ENCODE measurements at places on chromosomes 7 and 10.

- DNase-seq, result no peak
Observed at GRCh38 chr10:120926611-120927010, 75.4 kb downstream of the WDR11 start.

GRCh38 chr7:140876519-140877248 is 48.0 kb downstream of the BRAF start:
- DNase-seq, result no peak

- DNase-seq, result no peak
Observed at GRCh38 chr10:104486803-104487202, 133.2 kb downstream of the CFAP58 start.

DNA sequence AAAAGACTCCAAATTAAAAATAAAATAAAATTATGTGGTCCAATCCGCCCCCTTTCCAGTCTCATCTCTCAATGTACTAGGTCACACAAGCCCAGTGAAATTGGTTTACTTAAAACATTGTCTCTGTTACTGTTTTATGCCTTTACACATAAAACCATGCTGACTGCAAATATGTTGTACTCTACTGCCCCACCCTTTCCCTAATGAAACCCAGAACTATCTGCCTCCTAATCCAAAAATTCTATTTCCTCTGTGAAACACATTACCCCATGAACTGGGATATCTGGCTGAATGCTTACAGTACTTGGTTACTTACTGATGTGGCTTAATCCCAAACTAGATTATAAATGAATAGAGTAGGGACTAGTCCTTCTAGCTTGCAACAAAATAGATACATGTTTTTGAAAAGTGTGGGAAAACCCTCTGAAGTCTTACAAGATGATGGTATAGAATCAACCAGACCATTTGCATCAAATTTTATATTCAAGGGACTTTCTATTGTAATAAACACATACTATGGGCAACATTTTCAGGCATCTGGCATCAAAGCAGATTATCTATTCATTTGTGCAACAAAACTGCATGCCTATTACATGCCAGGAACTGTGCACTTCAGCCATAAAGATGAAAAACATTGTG is 10.0 kb upstream of the KMT2E start:
- DNase-seq, result no peak

- no peak for DNase-seq
Observed at GRCh38 chr10:58322072-58322834, 12.6 kb upstream of the UBE2D1 start.

GRCh38 chr7:127911968-127912511 is 119.2 kb downstream of the LRRC4 start:
- DNase-seq, result no peak

DNA sequence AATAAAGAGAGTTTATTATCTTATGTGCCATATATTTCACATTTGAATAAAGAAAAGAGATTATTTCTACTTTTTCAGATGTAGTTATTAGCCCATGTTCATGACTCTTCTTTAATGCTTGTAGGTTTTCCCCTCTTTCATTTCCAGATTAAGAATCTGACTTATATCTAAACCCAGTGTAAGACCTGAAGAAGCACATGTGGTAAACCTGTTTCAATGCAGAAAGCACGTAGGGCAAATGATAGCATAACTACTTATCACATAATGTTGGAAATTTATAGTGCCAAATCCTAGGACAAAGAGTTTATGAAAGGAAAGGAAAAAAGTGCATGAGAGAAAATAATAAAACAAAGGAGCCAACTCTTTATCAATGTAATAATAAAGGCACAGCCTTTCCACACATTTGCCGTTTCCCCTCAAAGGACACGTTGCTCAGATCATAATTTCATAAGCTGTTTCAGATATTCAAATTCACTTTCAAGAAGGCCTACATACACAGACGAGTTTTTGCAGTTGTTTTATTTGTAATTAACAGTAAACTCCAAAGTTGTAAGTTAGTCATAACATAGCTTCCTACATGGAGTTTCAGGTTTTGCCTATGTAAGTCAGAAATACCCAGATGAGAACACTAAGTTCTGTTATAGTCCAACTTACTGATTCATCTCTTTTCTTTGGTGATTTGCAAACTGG is 88.8 kb upstream of the MDFIC start:
- no peak for DNase-seq

GRCh38 chr7:84190016-84190705 is 4.4 kb downstream of the SEMA3A start:
- no peak for DNase-seq

DNA sequence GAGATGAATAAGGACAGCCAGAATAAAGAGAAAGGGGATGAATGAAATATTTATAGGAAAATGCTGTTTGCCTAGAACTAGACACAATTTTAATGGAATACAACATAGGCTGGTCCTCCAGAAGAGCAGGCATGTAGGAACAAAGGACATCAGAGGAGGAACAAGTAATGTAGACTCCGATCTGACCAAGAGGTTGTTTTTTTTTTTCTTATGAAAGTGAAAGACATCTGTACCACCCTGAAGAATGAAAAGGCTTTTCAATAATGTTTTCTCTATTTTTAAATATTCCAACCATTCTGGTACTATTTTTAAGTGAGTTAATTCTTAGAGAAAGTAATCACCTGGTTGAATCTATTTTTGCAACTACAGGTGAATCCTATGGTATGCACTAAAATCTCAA is 136.9 kb upstream of the PTN start:
- DNase-seq, result no peak

DNA sequence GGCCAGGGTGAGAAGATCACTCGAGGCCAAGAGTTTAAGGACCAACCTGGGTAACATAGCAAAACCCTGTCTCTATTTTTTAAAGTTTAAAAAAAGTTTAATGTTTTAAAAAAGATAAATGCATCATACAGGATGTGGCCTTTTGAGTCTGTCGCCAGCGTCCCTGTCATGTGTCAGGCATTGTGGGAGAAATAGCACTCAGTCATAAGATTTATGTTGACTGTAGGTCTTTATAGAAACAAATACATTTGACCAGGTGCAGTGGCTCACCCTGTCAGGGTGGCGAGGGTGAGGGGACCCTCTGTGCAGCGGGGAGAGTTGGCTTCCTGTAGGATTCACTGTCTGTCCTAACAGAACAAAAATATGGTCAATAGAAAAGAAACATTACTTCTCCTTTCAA is 63.5 kb upstream of the SH2B2 start:
- DNase-seq, result no peak

DNA sequence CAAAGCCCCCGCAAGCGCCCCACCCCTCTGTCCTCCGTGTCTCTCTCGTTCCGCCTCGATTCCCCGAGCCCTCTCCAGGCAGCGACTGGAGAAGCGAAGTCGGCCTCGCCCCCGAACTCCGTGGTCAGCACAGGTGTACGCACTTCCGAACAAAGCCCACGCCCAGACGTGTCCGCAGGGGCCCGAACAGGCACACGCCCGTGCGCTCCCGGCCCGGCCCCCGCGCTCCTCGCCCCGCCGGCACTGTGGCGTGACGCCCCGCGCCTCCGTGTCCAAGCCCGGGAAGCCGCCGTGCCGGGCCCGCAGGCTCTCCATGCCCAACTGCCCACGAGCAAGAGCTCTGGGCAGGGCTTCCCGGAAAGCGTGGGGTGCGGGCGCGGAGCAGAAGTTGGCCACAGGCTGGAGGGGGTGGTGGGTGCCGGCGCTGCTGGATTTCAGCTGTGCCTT is 662 bp downstream of the NRCAM start:
- no peak for DNase-seq

DNA sequence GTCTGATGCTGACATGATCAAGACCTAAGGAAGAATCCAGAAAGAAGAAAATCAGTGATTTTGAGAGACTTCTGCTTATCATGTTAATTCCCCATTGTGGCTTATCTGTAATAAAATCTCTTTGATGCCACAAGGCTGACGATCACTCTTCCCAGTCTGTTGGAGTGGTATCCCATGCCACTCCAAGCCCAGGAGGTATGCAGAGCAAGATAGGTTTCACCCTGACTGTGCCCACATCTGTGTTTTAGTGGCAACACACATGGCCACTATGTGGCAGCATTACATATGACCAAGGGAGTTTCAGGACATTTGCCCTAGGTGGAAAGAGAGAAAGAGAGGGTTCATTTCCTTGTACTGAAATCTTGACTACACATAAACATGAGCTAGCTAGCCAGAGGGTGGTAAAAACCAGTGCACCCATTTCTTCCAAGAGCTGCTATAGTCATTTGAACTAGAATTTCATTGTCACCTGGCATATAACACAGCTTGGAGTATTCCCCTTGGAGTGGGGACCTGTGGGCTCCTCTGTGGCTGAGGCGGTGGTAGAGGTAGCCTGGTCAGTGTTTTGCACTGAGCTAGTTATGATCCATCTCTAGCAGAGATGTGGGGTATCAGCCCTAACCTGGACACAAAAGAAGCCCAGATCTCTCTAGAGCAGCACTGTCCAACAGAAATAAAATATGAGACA is 20.8 kb downstream of the LAMB4 start:
- DNase-seq, result no peak

- DNase-seq, result no peak
Observed at GRCh38 chr10:36493516-36493880, 631.9 kb upstream of the ANKRD30A start.

DNA sequence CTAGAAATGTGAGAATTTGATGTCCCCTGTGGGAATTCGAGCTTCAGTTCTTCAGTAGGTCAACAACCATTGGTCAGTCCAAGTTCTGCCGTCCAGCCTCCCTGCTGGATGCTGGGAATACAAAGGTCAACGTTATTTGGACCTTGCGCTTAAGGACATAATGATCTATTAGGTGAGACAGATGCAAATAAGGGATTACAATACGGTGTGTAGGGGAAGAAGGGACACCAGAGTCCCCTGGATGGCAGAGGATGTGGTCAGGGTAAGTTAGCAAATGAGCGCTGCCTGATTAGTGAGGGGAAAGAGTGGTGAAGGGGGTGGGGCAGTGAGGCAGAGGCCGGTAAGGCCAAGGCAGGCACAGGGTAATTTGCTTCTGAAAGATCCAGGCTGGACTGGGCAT is 16.2 kb downstream of the CCNY start:
- DNase-seq, result no peak

DNA sequence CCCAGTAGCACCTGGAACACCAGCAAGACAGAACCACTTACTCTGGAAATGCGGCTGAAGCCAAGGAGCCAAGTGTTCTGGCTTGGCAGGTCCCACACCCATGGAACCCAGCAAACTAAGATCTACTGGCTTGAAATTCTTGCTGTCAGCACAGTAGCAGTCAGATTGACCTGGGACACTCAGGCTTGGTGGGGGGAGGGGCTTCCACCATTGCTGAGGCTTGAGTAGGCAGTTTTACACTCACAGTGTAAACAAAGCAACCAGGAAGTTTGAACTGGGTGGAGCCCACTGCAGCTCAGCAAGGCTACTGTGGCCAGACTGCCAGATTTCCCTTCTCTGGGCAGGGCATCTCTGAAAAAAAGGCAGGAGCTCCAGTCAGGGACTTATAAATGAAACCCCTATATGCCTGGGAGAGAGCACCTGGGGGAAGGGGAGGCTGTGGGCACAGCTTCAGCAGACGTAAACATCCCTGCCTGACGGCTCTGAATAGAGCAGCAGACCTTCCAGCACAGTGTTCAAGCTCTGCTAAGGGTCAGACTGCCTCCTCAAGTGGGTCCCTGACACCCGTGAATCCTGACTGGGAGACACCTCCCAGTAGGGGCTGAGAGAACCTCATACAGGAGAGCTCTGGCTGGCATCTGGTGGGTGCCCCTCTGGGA is 121.2 kb downstream of the MTERF1 start:
- DNase-seq, result no peak

- no peak for DNase-seq
Observed at GRCh38 chr7:101453617-101454016, 90.9 kb downstream of the COL26A1 start.

DNA sequence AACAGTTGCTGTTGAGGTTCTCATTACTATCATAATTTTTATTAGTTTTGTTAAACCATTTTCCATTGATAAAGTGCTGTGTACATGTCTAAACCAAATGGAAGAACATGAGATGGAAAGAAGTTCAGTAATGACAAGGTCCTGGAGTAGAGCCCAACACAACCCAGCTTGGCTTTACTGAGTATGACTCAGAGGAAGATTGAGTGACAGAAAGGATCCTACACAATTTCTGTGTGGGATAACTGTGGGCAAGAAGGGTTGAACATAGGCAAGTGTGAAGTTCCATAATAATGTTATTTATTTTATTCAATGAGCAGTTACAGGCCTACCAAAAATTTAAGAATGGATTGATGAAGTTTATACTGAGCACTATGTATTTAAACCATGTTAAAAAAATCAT is 15.9 kb downstream of the PRKG1 start:
- no peak for DNase-seq

DNA sequence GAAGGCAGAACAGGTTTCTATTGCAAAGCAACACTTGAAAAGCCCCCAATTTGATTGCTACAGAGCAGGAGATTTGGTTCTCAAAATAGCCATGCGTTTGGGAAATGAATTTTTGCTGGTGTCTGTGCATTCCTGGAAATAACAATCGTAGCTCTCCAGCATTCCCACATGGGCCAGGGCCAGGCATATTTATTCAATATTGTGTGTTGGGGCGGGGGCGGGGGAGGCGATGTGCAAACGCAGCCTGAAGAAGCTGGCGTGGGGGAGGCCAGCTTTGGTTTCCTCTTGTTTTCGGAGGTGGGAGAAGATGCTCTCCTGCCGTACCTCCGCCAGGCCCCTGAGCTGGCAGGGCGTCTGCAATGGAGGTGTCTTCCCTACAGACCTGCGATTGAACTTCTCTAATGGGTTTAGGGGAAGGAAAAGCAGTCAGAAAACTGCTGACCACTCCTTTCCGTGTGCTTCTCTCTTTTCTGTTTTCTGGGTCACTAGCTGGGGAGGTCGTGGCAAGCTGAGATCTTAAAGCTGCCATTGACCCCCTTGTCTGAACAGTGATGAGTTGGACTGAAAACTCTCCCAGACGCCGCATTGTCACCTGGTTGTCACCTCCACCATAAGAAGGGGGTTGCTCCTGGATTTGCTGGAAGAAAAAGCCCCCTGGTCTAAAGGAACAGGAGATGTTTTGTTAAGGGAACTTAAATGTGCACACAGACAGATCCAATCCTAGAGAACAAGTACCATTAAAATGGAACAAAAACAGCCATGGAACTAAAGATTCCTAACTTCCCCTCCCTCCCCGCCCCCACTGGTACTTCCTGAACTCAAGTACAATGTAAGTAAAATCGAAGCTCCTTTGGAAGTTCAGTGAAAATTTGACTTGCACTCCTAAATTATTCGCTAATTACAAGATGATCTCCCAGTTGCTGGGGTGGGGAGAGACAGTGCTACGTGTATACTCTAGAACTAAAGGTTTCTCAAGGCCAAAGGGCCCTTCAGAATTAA is 56.4 kb upstream of the HABP2 start:
- no peak for DNase-seq

- DNase-seq, result peak; percentile 94
Observed at GRCh38 chr10:102743588-102744373, at the start of gene WBP1L. TSS of gene WBP1L (plus strand) at chr10:102743948. CDS start at chr10:102744054, 106 bp downstream.

GRCh38 chr10:95604630-95605029 is 43.5 kb upstream of the SORBS1 start:
- DNase-seq, result no peak

- DNase-seq, result no peak
Observed at GRCh38 chr7:22827563-22827962, 4.9 kb upstream of the TOMM7 start.

GRCh38 chr7:41629711-41630111 is 73.2 kb downstream of the INHBA start:
- no peak for DNase-seq

Measured in T-helper 2 cell treated with Interferon-gamma antibody and Interleukin-4, amounts not matched to agents 5 μg/mL and 100 μg/mL, for 36 hours (primary cell).